PC-3 (cell line): ENCODE measurements at places on chromosomes 12 and 14. TPM values are rescaled to one million over a fixed set of nuclear protein-coding genes. Genes with fewer than 3 reads are reported as not detected.

Gene PPFIA2
- not detected in 2 replicates for total RNA-seq

Gene VRTN
- total RNA-seq = not detected in 2 replicates

DNA sequence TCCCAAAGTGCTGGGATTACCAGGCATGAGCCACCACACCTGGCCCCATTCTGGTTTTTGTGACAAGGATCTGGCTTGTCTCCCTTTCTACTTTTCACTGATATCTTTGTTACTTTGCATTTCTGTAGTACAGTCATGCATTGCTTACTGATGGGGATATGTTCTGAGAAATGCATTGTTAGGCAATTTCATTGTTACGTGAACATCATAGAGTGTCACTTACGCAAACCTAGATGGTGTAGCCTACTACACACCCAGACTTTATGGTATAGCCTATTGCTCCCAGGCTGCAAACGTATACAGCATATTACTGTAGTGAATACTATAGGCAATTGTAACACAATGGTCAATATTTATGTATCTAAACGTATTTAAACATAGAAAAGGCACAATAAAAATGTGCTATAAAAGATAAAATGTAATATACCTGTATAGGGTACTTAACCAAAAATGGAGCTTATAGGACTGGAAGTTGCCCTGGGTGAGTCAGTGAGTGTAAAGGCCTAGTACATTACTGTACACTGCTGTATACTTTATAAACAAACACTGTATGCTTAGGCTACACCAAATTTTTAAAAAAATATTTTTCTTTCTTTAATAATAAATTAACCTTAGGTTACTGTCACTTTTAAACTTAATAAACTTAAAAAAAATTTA is 16.0 kb downstream of the MRPL42 start:
- no peak for DNase-seq

Gene CD27
- total RNA-seq = not detected in 2 replicates

GRCh38 chr14:24630872-24631477 is 3.0 kb downstream of the GZMB start:
- peak; percentile 53 for DNase-seq

- DNase-seq = no peak
Measured at GRCh38 chr12:132264086-132265010, 65.0 kb downstream of the GALNT9 start.

DNA sequence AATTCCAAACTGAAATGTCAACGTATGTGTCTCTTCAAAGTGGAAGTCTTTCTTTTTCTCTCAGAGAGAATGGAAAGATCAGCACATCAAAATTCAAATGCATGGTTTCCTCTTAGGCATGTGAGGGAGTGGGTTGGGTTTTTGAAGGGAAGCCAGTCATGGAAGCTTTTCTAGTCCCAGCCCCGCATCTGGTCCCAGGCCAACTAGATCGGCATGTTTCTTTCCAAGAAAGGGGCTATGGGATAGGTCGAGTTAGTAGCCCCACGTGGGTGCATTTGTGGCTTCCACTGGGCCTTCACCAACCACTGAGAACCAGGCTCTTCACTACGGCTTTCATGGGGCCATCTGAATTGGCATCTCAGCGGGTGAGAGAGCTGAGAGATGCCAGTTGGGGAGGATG is 6.6 kb downstream of the C1S start:
- no peak for DNase-seq

Gene SAMD15
- 1.2 and 6.2 TPM in 2 replicates for total RNA-seq

DNA sequence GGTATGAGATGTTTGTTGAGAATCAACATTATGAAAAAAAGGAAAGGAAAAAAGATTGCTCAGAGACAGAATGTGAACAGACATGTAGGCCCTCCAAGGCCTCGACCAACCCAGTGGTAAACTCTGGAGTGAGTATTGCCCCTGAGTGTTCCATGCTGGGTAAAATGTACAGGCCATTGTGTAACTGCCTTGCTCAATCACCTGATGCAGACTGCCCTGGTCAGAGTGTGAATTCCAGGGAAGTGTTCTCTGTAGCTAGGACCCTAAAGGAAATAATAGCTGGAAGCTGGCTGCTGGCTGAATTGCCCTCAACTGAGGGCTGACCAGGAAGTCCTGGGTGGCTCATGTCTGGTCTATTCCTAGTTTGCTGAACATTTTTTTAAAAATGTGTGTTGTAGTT is 1081.4 kb upstream of the LRFN5 start:
- DNase-seq = no peak

Gene EML5
- total RNA-seq = 0.66 and 0.86 TPM in 2 replicates

DNA sequence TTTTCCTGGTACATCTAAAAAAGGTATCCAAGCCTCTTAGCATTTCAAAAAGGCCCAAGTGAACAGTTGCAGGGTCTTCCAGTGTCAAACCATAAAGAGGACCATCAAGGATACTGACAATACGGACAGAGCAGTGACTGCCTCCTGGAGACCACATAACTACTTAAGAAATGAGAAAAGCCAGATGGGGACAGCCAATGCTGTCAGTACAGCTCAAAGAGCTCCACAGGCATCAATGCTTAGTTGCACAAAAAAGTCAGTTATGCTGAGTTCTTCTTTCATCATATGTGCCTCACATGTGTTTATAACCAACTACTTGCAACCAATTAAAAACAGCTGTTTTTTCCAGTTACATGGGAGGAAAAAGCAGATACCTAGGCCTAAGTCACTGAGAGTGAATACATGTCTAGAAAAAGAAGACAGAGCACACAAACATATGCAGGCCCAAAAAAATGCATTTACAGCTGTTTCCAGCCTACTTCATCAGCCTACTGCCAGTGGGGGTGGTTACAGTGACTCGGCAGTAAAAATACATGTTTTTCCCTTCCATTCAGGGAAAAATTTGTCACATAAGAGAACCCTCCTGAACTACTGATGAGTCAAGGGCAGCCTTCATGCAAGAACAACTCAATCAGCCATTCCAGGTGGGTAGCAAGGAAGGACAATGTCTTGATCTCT is 84.0 kb downstream of the DCAF5 start:
- DNase-seq = peak; percentile 39

GRCh38 chr12:75489613-75490210 is 9.2 kb downstream of the GLIPR1 start:
- DNase-seq = peak; percentile 78

DNA sequence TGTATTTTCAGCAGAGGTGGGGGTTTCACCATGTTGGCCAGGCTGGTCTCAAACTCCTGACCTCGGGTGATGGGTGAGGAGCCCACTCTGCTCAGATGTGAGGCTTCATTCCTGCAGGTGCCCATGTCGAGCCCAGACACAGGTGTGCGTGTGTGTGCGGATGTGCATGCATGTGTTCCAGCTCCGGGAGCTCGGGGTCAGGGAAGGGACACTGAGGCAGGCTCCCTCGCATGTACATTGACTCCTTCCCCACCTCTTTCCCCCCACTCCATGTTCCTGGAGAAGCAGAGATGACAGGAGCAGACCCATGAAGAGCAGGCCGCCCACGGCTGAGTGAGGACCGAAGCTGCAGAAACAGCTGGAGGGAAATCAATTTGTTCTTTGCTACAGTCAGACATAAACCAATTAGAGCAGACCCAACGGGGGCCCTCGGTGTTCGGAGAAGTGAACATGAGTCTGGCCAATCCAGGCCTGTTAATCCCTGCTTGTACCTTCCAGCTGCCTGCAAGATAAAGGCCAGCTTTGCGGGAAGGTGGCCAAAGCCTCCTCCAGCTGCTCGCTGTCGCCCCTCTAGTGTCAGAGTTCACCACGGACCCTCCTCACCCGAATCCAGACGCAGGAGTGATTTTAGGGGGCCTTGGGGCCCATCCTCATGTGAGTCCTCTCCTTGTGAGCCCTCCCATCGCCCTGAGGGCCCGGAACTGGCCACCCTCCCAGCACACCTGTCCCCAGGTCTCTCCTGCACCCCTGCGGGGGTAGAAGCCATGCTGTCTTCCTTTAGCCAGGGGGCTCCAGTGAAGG is 321.0 kb upstream of the RTL1 start:
- DNase-seq = no peak
